ENCODE measurements at places on chromosomes 2 and 18.

DNA sequence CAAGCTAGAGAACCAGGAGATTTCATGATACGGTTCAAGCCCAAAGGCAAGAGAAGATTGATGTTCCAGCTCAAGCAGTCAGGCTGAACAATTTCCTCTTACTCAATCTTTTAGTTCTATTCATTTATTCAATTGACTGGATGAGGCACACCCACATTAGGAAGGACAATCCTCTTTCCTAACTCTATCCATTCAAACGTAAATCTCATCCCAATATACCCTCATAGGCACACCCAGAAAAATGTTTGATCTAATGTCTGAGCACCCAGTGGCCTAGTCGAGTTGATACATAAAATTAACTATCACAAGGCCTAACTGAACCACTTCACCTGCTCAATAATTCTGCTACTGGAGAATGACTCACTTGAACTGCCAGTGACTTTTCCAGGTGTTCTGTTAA lies 180.7 kb downstream of the RAD51AP2 start:
- no peak for DNase-seq

GRCh38 chr2:127044977-127045661 lies 61.8 kb downstream of the BIN1 start:
- no peak for DNase-seq

DNA sequence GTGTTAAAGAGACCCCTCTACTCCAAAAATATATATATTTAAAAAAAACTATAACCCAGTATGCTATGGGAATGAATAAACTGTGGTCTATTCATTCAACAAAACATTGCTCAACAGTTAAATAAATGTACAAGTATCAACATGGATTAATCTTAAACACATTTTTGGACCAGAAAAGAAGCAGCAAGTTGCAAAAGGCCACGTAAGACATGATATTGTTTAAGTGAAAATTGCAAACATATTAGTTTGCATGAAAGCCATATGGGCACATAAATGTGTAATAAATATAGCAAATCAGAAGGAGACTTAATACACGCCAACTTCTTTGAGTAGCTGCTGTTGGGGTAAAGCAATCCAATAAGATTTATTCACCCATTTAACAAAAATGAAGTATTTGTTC lies 321.5 kb downstream of the FBXO15 start:
- no peak for DNase-seq

- no peak for DNase-seq
Observed at GRCh38 chr2:225573603-225574002, 174.1 kb downstream of the NYAP2 start.

- DNase-seq: no peak
Observed at GRCh38 chr18:6270771-6271216, 143.9 kb downstream of the L3MBTL4 start.
